Mesenchymal stem cell (in vitro differentiated cells and primary cell): ENCODE measurements at places on chromosomes 16 and 17.

- no peak for DNase-seq
- H3K4me3 ChIP-seq = no peak overlapping the region
- peaks cover 19% of the 10 kb centered on the region for H3K4me1 ChIP-seq
- H3K27me3 ChIP-seq = no peaks in the 10 kb centered on the region
- no peak overlapping the region for H3K27ac ChIP-seq
- H3K36me3 ChIP-seq = peaks cover 50% of the 10 kb centered on the region
Observed at GRCh38 chr17:80845069-80845862, 146.4 kb upstream of the CHMP6 start.

- DNase-seq = peak; percentile 95
- no peak overlapping the region for H3K4me3 ChIP-seq
- no peaks in the 10 kb centered on the region for H3K36me3 ChIP-seq
Observed at GRCh38 chr16:80027007-80027965, 426.7 kb upstream of the MAF start.

DNA sequence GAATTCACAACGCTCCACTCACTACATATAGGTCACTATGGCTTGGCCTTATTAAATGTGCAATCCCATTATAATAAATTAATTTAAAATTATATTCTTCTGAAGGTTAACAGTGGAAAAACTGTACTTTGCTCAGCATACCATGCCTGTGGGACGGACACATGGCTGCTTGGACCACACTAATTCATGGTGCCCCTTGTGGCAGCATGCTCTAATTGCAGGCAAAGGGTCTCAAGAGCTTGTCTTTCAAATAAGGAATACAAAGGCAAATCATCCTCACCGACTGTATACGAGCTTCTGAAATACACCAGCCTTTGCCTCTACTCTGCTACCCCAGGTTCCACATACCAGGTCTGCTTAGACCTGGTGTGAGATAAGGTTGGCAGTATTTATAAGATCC is 11.7 kb downstream of the SMPD3 start:
- no peak overlapping the region for H3K4me3 ChIP-seq
- no peak overlapping the region for H3K27ac ChIP-seq

DNA sequence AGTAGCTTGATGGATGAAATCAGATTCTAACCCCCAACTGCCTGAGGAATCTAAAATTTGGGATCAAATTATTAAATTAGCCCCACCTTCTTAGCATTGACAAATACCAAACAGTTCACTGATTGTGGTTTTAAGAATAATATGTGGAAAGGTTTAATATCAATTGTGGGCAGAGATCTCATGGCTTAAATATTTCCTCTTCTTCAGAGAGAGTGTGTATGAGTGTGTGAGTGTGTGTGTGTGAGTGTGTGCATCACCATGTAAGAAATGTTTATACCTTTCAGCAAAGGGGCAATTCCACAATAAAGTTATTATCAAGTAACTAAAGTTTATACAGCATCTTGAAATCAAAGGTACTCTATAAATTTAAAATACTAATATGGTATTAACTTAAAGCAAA is 3.2 kb downstream of the SMURF2 start:
- peaks cover 7% of the 10 kb centered on the region for H3K4me1 ChIP-seq
- peak; percentile 79 for DNase-seq
- H3K27ac ChIP-seq = peak overlapping the region; percentile 60
- no peaks in the 10 kb centered on the region for H3K36me3 ChIP-seq
- no peak overlapping the region for H3K4me3 ChIP-seq

- peaks cover 13% of the 10 kb centered on the region for H3K4me1 ChIP-seq
- no peaks in the 10 kb centered on the region for H3K36me3 ChIP-seq
- peaks cover 41% of the 10 kb centered on the region for H3K27me3 ChIP-seq
- H3K4me3 ChIP-seq = no peak overlapping the region
Observed at GRCh38 chr16:8568231-8568617, 22.1 kb downstream of the TMEM114 start.

GRCh38 chr17:75032720-75033280 is 14.0 kb downstream of the ATP5PD start:
- H3K27me3 ChIP-seq = no peaks in the 10 kb centered on the region
- H3K4me3 ChIP-seq = peak overlapping the region; percentile 93
- H3K4me1 ChIP-seq = peaks cover 17% of the 10 kb centered on the region
- H3K27ac ChIP-seq = no peak overlapping the region
- no peak for DNase-seq
- H3K36me3 ChIP-seq = peaks cover 5% of the 10 kb centered on the region

DNA sequence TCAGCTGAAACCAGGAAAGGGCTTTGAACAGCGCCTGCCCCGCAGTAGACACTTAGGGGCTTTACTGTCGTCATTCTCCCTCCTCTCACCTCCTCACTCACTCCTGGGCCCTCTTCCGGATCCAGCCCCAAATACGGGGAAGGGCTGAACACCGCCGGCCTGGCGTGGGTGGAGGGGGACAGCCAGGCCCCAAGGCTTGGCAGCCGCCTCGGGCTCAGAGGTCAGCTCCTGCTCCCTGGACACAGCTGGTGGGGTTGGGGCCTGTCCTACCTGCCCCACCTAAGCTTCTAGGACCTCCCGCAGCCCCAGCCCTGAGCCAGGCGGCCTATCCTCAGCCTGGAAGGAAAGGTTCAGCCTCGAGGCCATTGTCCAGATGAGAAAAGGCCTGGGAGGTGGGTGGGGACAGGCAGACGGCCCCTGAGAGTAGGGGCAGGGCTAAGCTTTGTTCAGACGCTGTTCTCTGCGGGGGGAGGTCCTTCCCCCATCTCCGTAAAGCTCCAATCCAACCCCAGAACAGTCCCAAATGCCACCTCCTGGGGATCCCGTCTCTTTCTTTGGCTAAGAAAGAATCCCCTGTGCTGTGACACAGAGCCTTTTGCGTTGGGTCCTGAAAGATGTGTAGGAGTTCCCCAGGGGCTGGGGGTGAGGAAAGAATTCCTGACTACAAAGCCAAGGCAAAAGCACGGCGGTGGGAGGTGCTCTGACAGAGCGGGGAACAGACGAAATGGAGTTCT is 881 bp upstream of the LLGL1 start:
- H3K36me3 ChIP-seq = no peaks in the 10 kb centered on the region
- no peaks in the 10 kb centered on the region for H3K27me3 ChIP-seq
- peaks cover 30% of the 10 kb centered on the region for H3K4me1 ChIP-seq
- DNase-seq = peak; percentile 50
- peak overlapping the region; percentile 20 for H3K27ac ChIP-seq

- H3K27ac ChIP-seq = no peak overlapping the region
- H3K36me3 ChIP-seq = peaks cover 30% of the 10 kb centered on the region
- H3K4me3 ChIP-seq = no peak overlapping the region
Observed at GRCh38 chr16:66519482-66520373, 30.2 kb downstream of the TK2 start.

DNA sequence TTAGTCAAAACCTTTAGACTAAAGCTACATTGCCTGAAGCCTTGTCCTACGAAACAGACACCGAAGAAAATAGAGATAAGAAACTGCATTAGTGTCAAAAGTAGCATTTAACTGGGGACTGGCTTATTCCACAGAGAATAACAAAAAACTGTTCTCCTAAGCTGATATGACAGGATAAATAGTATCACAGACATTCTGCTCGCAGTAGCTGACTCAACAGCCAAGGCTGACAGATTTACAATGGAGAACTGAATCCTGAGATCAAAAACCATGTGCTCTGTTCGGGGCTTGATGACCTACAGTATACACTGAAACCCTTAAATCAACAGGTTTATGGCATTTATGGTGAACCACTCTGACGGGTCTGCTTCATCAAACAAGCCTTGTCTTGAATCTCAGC is 25.5 kb downstream of the ADAMTS18 start:
- no peak overlapping the region for H3K27ac ChIP-seq
- H3K27me3 ChIP-seq = no peaks in the 10 kb centered on the region
- peak; percentile 30 for DNase-seq
- H3K4me1 ChIP-seq = no peaks in the 10 kb centered on the region
- no peaks in the 10 kb centered on the region for H3K36me3 ChIP-seq

- H3K4me3 ChIP-seq = no peak overlapping the region
- H3K27ac ChIP-seq = no peak overlapping the region
- no peaks in the 10 kb centered on the region for H3K27me3 ChIP-seq
- peaks cover 46% of the 10 kb centered on the region for H3K4me1 ChIP-seq
- peaks cover 75% of the 10 kb centered on the region for H3K36me3 ChIP-seq
Observed at GRCh38 chr16:2088759-2089358, 41.1 kb downstream of the TSC2 start.

DNA sequence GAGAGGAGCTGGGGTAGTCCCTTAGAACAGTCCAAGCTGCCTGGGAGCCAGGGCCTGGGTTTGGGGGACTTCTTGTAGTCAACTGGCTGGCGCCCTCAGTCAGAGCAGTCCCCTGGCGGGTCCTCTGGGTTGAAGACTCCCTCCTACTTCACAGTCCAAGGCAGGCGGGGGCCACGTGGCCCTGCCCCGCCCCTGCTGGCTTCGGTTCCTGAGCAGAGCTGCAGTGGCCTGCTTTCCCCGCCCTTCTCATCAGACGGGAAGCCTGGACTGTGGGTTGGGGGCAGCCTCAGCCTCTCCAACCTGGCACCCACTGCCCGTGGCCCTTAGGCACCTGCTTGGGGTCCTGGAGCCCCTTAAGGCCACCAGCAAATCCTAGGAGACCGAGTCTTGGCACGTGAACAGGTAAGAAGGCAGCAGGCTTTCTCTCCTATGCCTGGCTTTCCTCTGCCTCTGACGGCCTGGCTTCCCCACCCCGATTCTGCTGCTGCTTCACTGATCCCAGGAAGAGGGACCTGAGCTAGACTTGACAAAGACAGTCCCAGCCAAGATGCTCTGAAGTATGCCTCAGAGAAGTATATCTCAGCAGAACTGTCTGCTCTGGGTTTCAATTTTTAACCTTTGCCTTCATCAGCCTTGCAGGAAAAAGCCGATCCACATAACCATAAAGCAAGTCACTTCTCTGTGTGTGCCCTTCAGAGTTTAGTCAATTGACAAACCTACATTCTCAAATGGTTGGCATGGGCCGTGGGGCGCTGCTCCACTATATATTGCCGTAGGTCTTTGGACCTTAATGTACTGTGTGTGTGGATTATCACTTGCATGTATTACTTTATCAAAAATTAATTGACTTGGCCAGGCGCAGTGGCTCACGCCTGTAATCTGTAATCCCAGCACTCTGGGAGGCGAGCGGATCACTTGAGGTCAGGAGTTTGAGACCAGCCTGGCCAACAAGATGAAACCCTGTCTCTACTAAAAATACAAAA is 56.3 kb downstream of the SF3B3 start:
- peaks cover 16% of the 10 kb centered on the region for H3K4me1 ChIP-seq
- H3K27me3 ChIP-seq = no peaks in the 10 kb centered on the region
- H3K36me3 ChIP-seq = peaks cover 7% of the 10 kb centered on the region
- H3K27ac ChIP-seq = no peak overlapping the region
- DNase-seq = no peak
- H3K4me3 ChIP-seq = no peak overlapping the region

DNA sequence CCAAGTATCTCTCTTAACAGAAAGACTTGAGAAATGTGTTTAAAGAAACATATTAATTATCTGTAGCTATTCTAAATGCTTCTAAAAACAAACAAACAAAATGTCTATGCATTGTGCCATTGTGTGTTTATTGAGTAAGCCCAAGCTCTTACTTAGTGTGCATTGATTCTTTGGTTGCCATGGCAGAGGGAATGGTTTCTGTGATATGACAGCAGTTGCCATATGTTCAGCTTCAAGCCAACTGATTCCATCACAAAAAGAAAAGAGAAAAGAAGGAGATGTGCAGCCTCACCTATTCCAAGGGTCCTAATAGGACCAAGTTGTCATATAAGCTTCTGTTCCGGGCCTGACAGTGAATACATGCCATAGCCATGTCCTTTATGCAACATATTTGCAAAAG is 457.5 kb downstream of the TOX3 start:
- no peaks in the 10 kb centered on the region for H3K27me3 ChIP-seq
- no peaks in the 10 kb centered on the region for H3K36me3 ChIP-seq
- no peak overlapping the region for H3K4me3 ChIP-seq
- no peaks in the 10 kb centered on the region for H3K4me1 ChIP-seq
- no peak for DNase-seq

DNA sequence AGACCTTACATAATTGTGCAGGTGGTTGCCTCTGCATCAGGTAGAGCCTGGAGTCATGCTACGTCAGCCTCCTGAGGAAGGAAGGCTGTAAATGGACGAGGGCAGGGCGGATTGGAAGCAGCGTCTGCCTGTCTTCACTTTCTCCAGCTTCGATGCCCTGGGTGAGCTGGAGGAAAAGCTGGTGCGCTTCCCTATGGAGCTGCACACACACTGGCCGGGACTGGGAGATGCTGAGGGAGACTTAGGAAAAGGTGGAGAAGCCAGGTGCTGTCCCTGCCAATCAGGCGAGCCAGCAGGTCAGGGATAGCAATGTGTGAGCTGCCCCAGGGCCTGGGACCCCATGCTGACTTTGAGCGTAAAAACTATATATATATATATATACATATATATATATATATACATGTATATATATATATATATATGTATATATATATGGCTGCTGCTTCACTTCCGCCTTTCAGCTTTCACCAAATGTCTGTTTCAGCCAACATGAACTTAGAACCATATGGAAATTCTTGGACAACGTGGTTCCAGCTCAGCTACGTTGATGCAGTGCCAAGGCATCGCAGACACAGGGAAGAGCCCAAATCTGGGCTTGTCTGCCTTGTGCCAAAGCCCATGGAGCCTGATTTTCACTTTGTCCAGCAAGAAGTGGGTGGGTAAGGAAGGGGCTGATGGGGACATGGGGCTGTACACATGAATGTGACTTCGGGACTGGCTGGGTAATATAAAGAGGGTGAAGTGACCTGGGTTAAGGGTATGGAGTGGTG is 71.5 kb upstream of the NKD1 start:
- no peaks in the 10 kb centered on the region for H3K36me3 ChIP-seq
- H3K27ac ChIP-seq = no peak overlapping the region
- H3K4me1 ChIP-seq = no peaks in the 10 kb centered on the region
- no peak for DNase-seq

GRCh38 chr16:10971560-10971961 is 27.2 kb downstream of the CLEC16A start:
- H3K4me3 ChIP-seq = no peak overlapping the region
- H3K36me3 ChIP-seq = peaks cover 28% of the 10 kb centered on the region
- DNase-seq = peak; percentile 87
- peaks cover 7% of the 10 kb centered on the region for H3K4me1 ChIP-seq

DNA sequence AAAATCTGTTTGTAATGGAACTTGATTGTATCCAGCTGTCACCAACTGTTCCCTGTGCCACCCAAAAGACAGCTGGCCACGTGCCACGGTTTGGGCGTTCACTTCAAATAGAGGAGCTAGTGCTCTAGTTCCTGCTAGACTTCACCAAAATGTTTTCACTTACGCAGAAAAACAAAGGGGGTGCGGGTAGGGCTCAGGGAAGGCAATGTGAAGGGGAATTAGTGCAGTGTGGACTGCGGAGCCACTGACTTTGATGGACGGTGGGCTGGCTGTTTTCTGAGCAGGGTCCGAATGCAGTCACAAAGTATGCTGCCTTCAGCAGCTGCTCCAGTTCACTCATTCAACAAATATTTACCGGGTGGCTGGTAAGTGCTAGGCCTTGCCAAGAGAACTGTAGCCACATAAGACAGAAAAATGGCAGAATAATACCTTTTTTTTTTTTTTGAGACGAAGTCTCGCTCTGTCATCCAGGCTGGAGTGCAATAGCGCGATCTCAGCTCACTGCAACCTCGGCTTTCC is 7.6 kb upstream of the CYTH1 start:
- H3K27ac ChIP-seq = no peak overlapping the region
- no peaks in the 10 kb centered on the region for H3K27me3 ChIP-seq
- H3K4me1 ChIP-seq = peaks cover 7% of the 10 kb centered on the region
- H3K36me3 ChIP-seq = peaks cover 38% of the 10 kb centered on the region
- DNase-seq = peak; percentile 32
